ENCODE measurements at places on chromosomes 1 and 21. TPM values are rescaled to one million over a fixed set of nuclear protein-coding genes. Genes with fewer than 3 reads are reported as not detected.

The COL11A1 gene
- 58.3 TPM for total RNA-seq

The PGLYRP3 gene
- 0.87 TPM for total RNA-seq

The VHLL gene
- not detected for total RNA-seq

The FHAD1 gene
- 3.8 TPM for total RNA-seq

The BSDC1 gene
- 66.5 TPM for total RNA-seq

- H3K4me1 ChIP-seq, result peaks cover 32% of the 10 kb centered on the region
- no peak overlapping the region for H3K27ac ChIP-seq
- H3K27me3 ChIP-seq, result no peaks in the 10 kb centered on the region
- peaks cover 41% of the 10 kb centered on the region for H3K36me3 ChIP-seq
- H3K4me3 ChIP-seq, result no peak overlapping the region
These were observed 33.0 kb downstream of the PIK3C2B start for GRCh38 chr1:204461331-204462228.

- H3K4me3 ChIP-seq, result no peak overlapping the region
- no peaks in the 10 kb centered on the region for H3K36me3 ChIP-seq
- peaks cover 33% of the 10 kb centered on the region for H3K4me1 ChIP-seq
- H3K27me3 ChIP-seq, result peaks cover 7% of the 10 kb centered on the region
- DNase-seq, result no peak
- H3K27ac ChIP-seq, result no peak overlapping the region
These were observed 39.7 kb upstream of the LYST start for GRCh38 chr1:235906436-235906835.

DNA sequence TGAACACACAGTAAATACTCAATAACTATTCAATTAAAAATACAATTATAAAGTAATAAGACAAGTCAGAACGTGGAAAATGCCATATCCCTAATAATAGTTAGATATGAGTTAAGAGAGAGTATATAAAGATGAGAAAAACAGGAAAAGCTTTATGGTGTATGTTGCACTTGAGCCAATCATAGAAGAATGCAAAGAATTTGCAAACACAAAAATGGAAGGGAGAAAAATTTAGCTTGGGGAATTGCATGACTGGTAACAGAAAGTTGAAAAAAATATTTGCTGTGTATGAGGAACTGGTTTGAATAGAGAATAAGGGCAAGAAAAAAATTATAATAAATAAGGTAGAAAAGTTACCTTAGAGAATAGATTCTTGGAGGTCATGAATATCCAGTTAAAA is 739.6 kb upstream of the CXADR start:
- H3K4me3 ChIP-seq, result no peak overlapping the region
- no peak overlapping the region for H3K27ac ChIP-seq
- DNase-seq, result no peak
- peaks cover 10% of the 10 kb centered on the region for H3K4me1 ChIP-seq

- H3K27ac ChIP-seq, result no peak overlapping the region
- H3K4me1 ChIP-seq, result no peaks in the 10 kb centered on the region
- H3K27me3 ChIP-seq, result no peaks in the 10 kb centered on the region
- H3K36me3 ChIP-seq, result no peaks in the 10 kb centered on the region
These were observed 119.0 kb downstream of the LEPR start for GRCh38 chr1:65539266-65540131.

DNA sequence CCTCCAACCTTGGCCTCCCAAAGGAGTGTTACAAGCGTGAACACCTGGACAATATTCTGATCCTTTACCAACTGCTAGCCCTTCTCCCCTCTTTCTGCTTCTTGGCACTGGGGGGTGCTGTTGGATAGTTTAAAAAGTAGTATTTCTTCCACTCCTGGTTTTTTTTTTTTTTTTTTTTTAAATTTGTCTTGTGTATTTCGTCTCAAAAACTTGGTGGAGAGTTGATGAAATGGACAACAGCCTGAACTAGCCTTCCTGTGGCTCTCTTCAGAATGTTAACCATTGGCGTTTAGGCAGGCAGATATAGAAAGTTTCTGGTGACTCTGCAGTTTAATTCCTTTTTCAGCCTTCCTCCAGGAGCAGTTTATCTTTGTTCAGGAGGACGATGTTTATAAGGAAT is 69.7 kb upstream of the USP24 start:
- H3K27ac ChIP-seq, result no peak overlapping the region
- H3K4me3 ChIP-seq, result no peak overlapping the region
- H3K27me3 ChIP-seq, result peaks cover 10% of the 10 kb centered on the region
- peaks cover 17% of the 10 kb centered on the region for H3K4me1 ChIP-seq
